Activated T-helper 2 cell treated with anti-CD3 and anti-CD28 coated beads, Interferon-gamma antibody, Interleukin-2, Interleukin-4, amounts not matched to agents 10 μg/mL and 5 μg/mL and 100 μg/mL, durations not matched to agents 14 hours and 24 hours and 36 hours (primary cell): ENCODE measurements at places on chromosomes 5 and 9. TPM values are rescaled to one million over a fixed set of nuclear protein-coding genes. Genes with fewer than 3 reads are reported as not detected.

The SLC25A48 gene
- total RNA-seq, result not detected in 2 replicates

The LVRN gene
- 0.07 TPM in 1 of 2 replicates, not detected in the other for total RNA-seq

The PCDHB12 gene
- not detected in 2 replicates for total RNA-seq

The ZNF483 gene
- 3.1 and 3.2 TPM in 2 replicates for total RNA-seq

The BHMT2 gene
- not detected in 2 replicates for total RNA-seq

The TAF11L2 gene
- total RNA-seq, result not detected in 2 replicates

The GPX3 gene
- total RNA-seq, result 0.46 TPM in 1 of 2 replicates, not detected in the other

The SOX30 gene
- 0.11 TPM in 2 replicates for total RNA-seq

The F12 gene
- 3.5 and 5.8 TPM in 2 replicates for total RNA-seq

The ZDHHC11B gene
- total RNA-seq, result 0.07 and 0.18 TPM in 2 replicates

The KIF12 gene
- total RNA-seq, result not detected in 2 replicates
